GM23338 (cell line): ENCODE measurements at places on chromosomes 7 and 10.

DNA sequence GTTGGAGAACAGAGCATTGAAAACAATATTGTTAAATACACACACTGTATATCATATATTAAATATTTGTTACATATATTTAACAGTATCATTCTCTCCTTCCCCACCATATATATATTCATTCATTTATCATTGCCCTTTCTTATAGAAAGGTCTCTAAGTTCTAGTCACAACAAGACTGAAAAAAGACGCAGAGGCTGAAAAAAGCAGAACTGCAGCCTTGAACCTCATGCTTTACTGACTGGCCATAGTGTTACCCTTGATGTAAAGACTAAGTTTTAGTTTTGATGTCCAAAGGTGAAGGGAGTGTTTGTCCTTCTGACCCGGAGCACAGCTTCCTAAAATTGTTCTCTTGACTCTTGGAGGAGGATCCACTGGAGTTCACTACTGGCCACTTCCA, 247.9 kb downstream of the PTEN start:
- H3K4me3 ChIP-seq, result no peak overlapping the region
- no peak for DNase-seq

- no peak overlapping the region for H3K4me3 ChIP-seq
- H3K36me3 ChIP-seq, result peaks cover 17% of the 10 kb centered on the region
- no peak overlapping the region for H3K27ac ChIP-seq
Measured at GRCh38 chr7:138186951-138187351, 110.7 kb downstream of the AKR1D1 start.

DNA sequence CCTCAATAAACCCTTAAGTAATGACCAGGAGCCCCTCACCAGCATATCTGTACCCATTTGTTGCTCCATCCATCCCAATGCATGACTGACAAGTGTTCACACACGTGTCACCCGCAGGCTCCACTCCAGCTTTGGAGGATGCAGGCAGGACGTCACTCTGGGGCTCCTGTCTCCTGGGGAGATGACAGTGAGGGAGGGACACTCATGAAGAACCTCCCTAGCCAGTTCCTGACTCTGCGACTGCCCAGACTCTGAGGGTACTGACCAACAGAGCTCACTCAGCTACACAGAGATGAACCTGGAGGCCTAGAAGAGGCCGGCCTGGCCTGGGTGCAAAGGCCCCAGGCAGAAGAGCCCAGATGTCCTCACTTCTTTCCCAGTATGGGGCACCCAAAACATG, 135.1 kb upstream of the RET start:
- no peaks in the 10 kb centered on the region for H3K36me3 ChIP-seq
- no peak overlapping the region for H3K4me3 ChIP-seq
- DNase-seq, result no peak
- no peaks in the 10 kb centered on the region for H3K27me3 ChIP-seq
- no peaks in the 10 kb centered on the region for H3K4me1 ChIP-seq

GRCh38 chr7:84705706-84706105, 481.1 kb downstream of the SEMA3D start:
- no peak overlapping the region for H3K27ac ChIP-seq
- H3K36me3 ChIP-seq, result no peaks in the 10 kb centered on the region
- DNase-seq, result no peak
- H3K4me3 ChIP-seq, result no peak overlapping the region
- H3K27me3 ChIP-seq, result no peaks in the 10 kb centered on the region
- H3K4me1 ChIP-seq, result no peaks in the 10 kb centered on the region

DNA sequence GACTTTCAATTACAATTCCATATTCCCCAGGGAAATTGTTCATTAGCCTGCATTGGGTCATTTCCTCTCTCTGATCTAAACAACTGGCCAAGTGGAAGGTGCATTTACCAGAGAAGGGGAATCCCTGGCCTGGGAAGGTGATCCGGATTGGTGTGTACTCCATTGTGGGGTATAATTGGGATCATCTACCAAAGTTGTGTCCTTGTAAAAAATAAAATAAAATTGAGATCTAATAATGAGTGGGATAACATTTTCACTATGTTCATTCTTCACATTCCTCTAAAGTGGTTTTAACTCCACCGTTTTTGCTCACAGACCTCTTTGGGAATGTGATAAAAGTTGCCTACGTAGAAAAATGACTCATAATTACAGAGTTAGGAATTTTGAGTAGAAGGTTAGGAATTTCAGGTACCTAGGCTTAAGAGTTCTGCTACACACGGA, 22.8 kb downstream of the ARL5B start:
- H3K27me3 ChIP-seq, result no peaks in the 10 kb centered on the region
- DNase-seq, result no peak
- H3K4me3 ChIP-seq, result no peak overlapping the region
- H3K4me1 ChIP-seq, result peaks cover 4% of the 10 kb centered on the region; the same call in 1 of the 2 replicates
- no peak overlapping the region; the same call in 1 of the 2 replicates for H3K27ac ChIP-seq
- no peaks in the 10 kb centered on the region for H3K36me3 ChIP-seq

DNA sequence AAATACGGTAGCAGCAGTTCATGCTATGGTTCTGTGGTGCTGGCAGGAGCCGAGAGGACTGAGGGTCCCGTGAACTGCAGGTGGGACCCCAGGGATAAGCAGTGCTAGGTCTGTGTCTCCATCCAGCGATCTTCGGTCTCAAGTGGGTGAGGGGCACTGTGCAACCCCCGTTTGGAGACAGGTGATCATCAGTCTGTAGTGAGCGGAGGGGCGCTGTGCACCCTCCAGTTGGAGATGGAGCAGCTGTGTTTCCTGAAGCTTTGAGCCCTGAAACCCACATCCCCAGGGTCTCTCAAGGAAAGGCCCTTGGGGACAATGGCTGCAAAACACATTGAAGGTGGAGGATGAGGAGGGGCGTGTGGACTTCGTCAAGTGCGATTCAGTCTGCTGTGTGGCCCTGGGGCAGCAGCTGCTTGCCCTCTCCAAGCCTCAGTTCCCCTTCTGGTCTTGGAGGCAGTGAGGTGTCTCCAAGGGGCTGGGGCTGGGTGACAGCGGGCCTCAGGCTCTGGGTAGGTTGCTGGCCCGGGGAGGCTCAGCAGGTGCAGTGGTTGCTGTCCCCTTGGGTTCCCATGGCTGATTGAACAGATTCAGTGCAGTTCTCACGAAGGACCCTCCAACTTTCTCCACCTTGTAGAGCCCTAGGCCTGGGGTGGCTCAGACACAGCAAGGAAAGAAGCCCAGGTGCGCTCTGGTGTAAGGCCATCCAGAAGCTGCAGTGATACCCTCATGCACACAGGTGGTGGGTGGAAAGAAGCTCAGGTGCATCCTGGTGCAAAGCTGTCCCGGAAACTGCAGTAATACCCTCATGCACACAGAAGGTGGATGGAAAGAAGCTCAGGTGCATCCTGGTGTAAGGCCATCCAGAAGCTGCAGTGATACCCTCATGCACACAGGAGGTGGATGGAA, 160.6 kb downstream of the ADARB2 start:
- no peak overlapping the region for H3K27ac ChIP-seq
- DNase-seq, result no peak
- no peaks in the 10 kb centered on the region for H3K4me1 ChIP-seq
- no peaks in the 10 kb centered on the region for H3K27me3 ChIP-seq
- H3K4me3 ChIP-seq, result no peak overlapping the region
